CD4-positive, alpha-beta memory T cell (primary cell): ENCODE measurements at places on chromosomes 3 and 15. TPM values are rescaled to one million over a fixed set of nuclear protein-coding genes. Genes with fewer than 3 reads are reported as not detected.

GRCh38 chr15:78923480-78924360 lies 21.1 kb downstream of the CTSH start:
- DNase-seq = no peak

DNA sequence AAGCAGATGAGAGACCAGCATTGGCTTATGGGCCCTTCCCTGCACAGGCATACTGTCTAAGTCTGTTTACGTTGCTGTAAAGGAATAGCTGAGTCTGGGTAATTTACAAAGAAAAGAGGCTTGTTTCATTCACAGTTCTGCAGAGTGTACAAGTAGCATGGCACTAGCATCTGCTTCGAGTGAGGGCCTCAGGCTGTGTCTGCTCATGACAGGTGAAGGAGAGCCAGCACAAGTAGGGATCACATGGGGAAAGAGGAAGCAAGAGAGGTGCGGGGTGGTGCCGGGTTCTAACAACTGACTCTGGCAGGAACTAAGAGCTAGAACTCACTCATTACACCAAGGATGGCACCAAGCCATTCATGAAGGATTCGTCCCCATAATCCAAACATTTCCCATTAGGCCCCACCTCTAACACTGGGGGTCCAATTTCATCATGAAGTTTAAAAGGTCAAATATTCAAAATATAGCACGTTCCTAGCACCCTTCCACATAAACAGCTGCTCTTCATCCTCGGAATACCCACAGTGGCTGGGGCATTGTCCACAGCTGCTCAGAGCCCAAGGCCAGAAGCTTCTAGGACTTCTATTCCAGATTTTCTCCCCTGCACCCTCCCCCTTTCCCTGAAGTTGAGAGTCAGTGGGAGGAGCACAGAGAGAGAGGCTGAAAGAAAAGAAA lies 5.6 kb downstream of the RTP3 start:
- DNase-seq = no peak

The FRMD4B gene
- 3.1 TPM for polyA plus RNA-seq

The TTC23 gene
- not detected for polyA plus RNA-seq

The SLC28A2 gene
- not detected for polyA plus RNA-seq

DNA sequence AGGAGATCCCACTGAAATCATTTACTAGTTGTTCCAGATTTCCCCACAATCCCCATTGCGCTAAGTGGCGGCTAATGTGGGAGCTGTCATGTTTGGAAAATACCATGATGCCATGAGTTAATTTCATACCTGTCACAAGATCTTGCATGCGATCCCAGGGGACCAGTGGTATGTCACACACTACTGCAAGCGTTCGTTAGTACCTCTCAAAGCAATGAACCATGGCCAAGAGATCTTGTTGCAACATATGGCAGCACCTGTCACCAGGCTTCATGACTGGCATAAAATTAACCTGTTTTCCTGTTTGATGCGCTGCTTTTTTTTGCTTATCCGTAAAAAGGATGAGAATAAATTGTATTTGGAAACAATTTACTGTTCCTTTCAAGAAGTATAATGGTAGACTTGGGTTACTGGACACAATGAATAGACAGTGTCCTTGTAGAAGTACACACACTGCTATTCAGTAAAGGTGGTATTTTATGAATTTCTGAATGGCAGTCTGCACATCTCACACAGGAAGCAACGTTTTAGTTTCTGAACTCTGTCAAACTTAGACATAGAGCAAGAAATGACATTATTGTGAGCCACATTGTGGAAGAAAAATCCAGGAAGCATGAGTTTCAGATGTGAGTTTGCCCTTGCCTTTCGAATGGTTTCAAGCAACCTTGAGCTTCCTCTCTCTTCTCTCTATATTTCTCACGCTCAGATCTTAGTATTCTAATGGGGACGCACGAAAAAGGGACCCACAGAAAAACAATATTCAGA lies 81.9 kb downstream of the CHL1 start:
- DNase-seq = no peak

GRCh38 chr3:67018105-67018788 lies 20.1 kb downstream of the KBTBD8 start:
- no peak for DNase-seq

The GREM1 gene
- not detected for polyA plus RNA-seq

DNA sequence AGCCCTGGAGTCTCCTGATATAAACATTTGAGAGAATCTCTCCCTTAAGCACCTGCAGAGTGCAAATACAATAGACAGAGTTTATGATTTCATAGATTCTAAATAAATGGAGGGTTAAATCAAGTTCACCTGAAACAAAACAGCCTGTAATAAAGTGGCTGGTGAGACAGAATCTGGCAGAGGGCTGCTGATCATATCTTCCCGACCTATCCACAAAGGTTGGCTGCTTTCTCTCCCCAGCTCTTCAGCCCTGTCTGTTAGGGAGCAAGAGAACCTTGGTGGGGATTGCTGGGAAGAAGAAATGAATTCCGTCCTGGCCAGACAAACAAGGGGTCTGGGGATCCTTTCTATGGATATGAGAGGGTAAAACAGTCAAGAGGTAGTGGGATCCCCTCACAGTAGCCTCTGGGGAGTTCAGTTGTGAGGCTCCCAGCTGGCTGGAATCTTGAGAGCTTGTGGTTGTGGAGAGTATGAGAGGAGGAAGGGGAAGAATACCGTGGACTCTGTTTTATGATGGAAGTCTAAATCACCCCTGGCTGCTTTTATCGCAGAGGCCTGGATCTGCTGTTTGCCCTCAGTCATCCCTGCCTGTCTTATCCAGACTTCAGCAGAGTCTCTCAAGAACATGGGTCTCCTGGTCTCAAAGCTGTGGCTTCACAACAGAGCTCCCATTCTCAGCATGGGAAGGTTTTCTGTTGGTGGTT lies 451.3 kb downstream of the NTRK3 start:
- DNase-seq = no peak

DNA sequence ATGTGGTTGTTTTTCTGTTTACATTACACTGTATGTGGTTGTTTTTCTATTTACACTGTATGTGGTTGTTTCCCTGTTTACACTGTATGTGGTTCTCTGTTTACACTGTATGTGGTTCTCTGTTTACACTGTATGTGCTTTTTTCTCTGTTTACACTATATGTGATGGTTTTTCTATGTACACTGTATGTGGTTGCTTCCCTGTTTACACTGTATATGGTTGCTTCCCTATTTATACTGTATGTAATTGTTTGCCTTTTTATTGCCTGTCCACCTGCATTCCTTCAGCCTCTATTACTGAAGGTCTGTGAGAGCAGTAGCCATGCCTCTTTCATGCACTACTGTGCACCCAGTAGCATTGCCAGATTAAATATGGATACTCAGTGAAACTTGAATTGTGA lies 94.3 kb downstream of the MITF start:
- DNase-seq = no peak

The MAP1A gene
- 1.8 TPM for polyA plus RNA-seq

The AKAP13 gene
- polyA plus RNA-seq = 68.7 TPM

- DNase-seq = no peak
These were observed 135.3 kb downstream of the RPL22L1 start for GRCh38 chr3:170734735-170735065.

The MOBP gene
- not detected for polyA plus RNA-seq
